ENCODE measurements at places on chromosomes 1 and 21.
A peak's percentile ranks its signal among the peaks of the same experiment; 100 is the strongest.

DNA sequence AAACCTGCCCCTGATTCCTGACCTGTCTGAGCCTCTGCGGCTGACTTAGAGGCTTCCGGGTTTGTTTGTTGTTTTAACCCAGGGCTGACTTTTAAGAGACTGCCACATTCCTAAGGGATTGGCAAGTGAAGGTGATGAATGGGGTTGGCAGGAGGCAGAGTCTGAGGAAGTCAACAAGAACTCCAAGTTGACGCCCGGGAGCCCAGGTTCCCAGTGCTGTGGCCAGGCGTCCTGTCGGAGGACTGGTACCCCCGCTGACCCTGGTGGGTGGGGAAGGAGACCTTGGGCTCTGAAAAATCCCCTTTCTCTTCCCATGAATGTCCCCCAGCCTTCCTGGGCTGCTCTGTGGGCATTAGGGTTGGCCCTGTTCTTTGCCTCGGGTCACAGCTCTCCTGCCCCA lies 19.7 kb upstream of the EPS8L3 start:
- DNase-seq = peak; percentile 83

GRCh38 chr1:95118067-95118499 lies 928 bp downstream of the TLCD4 start:
- no peak for DNase-seq

GRCh38 chr1:244210884-244211558 lies 159.9 kb downstream of the ZBTB18 start:
- no peak for DNase-seq

DNA sequence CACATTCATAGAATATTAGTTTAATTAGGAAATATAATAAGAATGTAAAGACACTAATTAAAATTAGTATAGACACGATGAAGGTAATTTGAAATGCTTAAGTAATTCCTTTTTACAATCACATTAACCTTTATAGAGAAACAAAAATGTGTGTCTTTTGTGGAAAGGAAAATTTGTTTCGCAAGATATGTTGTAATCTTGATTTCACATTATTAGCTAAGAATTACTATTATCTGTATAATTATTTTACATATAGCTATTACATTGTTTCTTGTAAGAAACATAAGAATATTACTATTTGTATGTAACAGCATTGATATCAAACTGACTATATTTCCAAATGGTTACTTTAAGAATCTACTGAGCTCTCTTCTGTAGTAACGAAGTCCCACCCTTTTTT lies 111.2 kb downstream of the PTPRC start:
- no peak for DNase-seq

DNA sequence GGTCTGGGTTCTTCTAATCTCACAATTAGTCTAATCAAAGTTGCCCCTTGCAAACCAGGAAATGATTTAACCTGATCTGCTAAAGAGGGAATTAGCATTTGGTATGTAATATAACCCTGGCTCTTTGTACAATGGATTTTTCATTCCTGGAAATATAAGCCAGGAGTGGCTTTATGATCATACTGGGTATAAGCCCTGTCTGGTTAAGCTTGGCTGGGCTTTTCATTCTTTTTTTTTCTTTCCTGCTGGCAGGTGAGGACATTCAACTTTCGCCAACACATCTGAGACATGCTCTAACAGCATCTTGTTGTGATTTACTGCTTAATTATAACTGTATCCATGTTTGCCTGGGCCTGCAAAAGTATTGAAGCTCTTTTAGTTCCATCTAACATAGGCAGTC lies 20.4 kb upstream of the SDE2 start:
- no peak for DNase-seq

- no peak for DNase-seq
Observed at GRCh38 chr1:152024223-152024622, 12.6 kb downstream of the S100A11 start.

- DNase-seq = peak; percentile 50
Observed at GRCh38 chr1:192826791-192827546, 18.1 kb downstream of the RGS2 start.

GRCh38 chr1:118338936-118339335 lies 153.9 kb upstream of the SPAG17 start:
- no peak for DNase-seq

GRCh38 chr1:156898161-156898566 lies 4.6 kb downstream of the PEAR1 start:
- DNase-seq = no peak

DNA sequence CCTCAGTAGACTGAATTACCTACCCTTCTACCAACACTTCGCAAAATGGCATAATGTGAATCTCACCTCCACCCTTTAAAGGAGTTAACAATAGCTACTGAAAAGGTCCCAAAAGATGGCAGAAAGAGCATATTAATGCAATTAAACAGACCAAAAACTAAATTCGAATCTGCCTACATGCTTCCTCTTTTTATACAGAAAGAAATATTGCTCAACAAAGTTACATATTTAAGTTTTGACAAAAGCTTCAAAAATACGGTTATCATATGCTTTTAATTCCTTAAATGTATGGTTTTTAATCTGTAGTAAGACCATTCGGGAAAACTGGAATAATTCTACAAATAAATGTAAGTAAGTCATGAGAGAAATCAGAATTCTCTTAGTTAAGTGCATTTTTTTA lies 2.2 kb downstream of the APP start:
- DNase-seq = no peak

DNA sequence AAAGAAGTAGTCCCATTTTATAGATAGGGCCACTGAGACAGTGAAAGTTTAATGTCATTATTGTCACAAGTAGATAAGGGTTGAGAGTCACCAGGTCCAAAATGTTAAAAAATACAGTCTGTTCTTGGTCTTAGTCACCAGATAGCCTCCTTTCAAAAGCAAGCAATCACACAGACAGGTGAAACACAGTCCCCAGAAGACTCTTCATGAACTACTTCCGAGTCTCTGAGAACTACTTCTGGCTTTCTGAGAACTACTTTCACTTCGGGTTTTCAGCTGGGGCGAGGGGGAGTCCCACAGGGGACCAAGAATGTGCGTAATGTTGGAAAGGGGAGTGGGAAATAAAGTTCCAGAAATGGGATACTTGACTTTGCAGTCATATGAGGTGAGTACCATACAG lies 143.2 kb downstream of the HHIPL2 start:
- no peak for DNase-seq

GRCh38 chr21:44414291-44415072 lies 40.8 kb upstream of the LRRC3 start:
- DNase-seq = no peak

DNA sequence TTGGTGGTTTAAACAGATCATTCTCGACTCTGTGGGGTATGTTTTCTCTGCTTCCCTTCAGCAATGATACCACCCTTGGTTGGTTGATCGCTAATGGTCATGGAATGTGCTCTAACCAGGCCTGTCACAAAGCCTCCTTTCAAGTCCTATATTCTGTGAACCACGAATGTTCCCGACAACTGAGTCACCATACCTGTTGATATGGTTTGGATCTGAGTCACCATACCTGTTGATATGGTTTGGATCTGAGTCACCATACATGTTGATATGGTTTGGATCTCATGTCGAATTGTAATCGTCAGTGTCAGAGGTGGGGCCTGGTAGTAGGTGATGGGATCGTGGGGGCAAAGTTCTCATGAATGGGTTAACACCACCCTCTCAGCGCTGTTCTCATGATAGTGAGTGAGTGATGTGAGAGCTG lies 10.2 kb upstream of the CAMK2N1 start:
- DNase-seq = peak; percentile 66

DNA sequence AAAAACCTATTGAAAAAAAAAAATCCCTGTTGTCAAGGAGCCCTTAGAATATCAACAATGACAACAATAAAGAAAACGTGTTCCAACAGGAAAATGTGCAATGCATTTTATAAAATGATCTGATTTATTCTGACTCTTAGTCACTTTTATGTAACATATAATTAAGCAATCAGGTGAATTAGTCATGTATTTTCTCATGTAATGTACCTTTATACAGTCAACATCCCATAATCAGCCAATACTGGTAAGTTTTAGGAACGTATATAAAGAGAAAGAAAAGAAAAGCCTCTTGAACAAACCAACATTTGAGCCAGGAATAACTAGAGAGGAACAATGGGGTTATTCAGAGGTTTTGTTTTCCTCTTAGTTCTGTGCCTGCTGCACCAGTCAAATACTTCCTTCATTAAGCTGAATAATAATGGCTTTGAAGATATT lies at the start of gene CLCA4:
Gene CLCA4 (plus strand): TSS at position 292 of the 435 bp plus-strand sequence. CDS start 42 bp downstream, at position 334.
- DNase-seq = no peak

GRCh38 chr1:239616673-239617072 lies 230.3 kb downstream of the CHRM3 start:
- no peak for DNase-seq

- peak; percentile 99 for DNase-seq
Observed at GRCh38 chr1:53107570-53108322, 34.7 kb downstream of the SLC1A7 start.

GRCh38 chr21:31780944-31781343 lies 49.0 kb upstream of the SCAF4 start:
- DNase-seq = no peak

GRCh38 chr1:68745451-68745850 lies 248.6 kb upstream of the DEPDC1 start:
- DNase-seq = no peak

DNA sequence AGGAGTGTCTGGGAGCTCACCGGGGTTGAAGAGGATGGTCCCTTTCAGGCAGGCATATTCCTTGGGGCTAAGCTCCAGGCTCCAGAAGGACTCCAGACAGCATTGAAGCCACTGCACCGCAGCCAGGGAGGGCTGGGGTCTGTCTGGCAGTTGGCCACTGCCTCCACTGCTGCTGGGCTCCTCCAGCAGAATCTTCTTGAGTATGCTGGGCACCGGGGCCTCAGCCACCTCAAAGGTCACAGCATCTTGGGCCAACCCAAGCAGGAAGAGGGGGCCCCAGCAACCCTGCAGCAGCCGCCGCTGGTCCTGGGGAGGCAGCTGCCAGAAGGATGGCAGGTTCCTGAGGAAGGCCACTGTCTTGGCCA lies 404 bp downstream of the NR0B2 start:
- DNase-seq = no peak

- DNase-seq = no peak
Observed at GRCh38 chr1:225470211-225471108, 42.6 kb upstream of the LBR start.

DNA sequence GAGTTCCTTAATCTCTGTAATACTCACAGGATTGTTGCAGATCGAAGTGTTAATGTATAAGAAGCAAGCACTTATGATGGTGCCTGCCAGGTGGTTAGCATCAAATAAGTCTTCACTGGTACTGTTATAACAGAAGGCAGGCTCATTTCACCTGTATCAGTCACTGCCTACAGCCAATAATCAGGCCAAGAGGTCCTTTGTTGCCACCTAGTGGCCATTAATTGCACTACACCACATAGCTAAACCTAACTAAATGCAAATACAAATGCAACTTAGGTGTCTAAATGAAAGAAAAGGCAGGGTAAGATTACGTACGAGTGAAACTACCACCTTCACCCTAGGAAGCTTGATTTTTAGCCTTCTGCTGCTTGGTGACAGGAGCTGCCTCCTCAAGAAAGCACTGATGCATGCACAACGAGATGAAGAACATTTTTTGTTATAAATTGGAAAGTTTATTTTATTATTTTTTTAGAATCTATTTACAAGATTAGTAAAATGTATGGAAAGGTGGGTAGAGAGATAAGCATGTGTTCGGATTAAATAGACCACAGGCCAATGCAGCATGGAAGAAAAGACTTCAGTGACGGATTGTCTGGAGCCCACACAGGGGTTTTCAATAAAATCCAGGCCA lies 334.8 kb upstream of the CAMK1G start:
- peak; percentile 50 for DNase-seq

DNA sequence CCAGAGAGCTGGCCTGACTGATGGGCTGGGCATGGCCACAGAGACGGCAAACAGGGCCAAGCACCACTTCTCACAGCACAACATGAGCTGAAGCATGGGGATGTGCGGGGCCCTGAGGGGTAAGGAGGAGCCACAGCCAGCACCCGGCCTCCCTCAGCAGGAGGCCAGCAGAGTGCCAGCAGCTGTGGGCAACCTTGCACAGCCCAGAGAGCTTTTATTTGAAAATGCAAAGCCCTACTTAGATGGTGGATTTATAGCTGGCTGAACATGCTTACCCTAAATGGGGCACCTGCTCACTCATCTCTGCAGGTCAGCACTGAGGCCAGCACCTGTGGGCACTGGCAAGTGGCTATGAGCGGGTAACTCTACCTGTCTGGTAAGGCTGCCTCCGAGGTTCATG lies 44.1 kb downstream of the SLC66A1 start:
- DNase-seq = no peak

DNA sequence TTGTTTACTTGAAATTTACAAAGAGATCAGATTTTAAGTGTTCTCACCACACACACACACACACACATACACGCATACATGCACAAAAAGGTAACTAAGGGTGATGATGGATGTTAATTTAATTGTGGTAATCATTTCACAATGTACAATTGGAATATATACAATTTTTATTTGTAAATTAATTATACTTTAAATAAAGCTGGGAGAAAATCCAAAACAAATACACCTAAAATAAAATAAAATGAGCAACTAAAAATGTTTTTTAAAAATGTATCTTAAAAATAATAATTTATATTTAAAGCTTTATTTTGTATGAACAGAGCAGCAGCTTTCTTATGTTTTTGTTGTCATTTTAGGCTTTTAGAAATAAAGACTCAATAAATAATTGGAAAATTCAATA lies 8.2 kb upstream of the INSL5 start:
- DNase-seq = no peak

GRCh38 chr1:208455821-208456220 lies 211.6 kb upstream of the PLXNA2 start:
- peak; percentile 9 for DNase-seq

DNA sequence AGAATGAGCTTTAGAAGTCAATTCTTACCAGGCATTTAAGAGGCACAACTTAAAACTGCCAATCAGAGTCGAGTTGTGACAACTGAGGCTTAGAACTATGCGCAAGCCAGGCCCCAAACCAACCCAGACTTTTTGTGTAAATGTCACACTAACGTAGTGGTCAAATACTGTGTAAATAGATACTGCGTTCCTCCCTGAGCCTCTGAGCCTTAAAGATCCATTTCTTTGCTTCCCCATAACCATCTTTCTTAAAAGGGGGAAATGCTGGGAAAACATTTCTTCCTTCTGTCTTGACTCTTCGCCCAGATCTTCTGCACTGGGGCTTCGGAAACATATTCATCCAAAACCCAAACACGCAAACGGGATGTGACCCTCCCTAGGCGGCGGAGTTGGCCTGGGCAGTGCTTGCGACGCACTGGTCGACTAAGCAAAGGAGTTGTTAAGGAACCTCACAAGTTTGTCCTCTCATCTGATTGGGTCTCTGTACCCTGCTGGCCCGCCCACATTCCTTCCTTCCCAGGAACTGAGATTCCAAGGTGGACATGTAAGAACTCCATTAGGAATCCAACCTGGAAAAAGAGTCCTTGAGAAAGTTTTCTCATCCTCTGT lies 2.6 kb downstream of the ADAMTS5 start:
- DNase-seq = peak; percentile 40

GRCh38 chr1:178796013-178796412 lies 71.0 kb downstream of the RALGPS2 start:
- DNase-seq = no peak
